ENCODE measurements at places on chromosomes 11 and 22. TPM values are rescaled to one million over a fixed set of nuclear protein-coding genes. Genes with fewer than 3 reads are reported as not detected.

CDC42EP2 gene
- total RNA-seq: 21.3 TPM

APLNR gene
- not detected for total RNA-seq

- DNase-seq: peak; percentile 16
Measured at GRCh38 chr11:30314625-30315024, 8.3 kb upstream of the ARL14EP start.

DNA sequence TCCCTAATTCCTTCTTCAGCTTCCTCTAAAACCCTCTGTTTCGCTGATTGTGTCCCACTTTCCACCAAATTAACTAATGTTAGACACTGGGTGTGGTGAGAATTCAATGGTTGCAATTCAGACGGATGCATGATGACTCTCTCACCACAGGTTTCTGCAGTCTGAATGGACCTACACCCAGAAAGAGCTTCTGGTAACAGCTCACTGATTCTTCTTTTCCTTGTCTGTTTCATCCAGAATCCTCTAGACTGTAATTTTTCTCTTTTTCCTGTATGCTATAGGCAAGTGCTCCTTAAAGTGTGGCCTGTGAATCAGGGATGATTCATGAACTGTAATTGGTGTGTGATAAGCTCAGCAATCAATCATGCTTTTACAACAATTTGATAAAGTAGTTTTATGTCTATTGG, 18.1 kb downstream of the MMP10 start:
- DNase-seq: no peak
